Lower leg skin (tissue), 4 donors: ENCODE measurements at places on chromosomes 4 and X. TPM values are rescaled to one million over a fixed set of nuclear protein-coding genes. Genes with fewer than 3 reads are reported as not detected.

IL9R gene
- total RNA-seq: 0.26 TPM

DNA sequence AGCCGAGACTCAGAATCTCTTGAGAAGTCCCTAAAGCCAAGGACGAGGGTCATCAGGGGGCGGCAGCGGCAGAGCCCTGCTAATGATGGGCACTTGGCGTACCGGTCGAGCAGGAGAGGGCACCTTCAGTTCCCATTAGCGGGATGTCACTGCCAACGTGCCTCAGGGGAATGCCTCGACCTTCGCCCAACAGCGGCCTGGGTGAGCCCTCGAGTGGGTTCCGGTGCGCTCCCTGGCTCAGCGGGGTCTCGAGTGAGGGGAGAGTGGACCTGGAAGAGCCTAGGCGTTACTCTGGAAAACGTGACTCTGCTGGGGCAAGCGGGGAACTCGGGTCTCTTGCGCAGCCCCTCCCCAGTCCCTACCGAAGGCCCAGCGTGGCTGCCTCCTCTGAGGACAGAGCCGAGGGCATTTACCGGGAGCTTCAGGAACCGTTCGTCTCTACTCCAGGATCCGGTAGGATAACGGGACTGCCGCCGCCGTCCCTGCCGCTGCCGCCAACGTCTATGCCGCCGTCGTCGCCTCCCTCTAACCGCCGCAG is 36.9 kb downstream of the PGRMC1 start:
- no peak for DNase-seq

DNA sequence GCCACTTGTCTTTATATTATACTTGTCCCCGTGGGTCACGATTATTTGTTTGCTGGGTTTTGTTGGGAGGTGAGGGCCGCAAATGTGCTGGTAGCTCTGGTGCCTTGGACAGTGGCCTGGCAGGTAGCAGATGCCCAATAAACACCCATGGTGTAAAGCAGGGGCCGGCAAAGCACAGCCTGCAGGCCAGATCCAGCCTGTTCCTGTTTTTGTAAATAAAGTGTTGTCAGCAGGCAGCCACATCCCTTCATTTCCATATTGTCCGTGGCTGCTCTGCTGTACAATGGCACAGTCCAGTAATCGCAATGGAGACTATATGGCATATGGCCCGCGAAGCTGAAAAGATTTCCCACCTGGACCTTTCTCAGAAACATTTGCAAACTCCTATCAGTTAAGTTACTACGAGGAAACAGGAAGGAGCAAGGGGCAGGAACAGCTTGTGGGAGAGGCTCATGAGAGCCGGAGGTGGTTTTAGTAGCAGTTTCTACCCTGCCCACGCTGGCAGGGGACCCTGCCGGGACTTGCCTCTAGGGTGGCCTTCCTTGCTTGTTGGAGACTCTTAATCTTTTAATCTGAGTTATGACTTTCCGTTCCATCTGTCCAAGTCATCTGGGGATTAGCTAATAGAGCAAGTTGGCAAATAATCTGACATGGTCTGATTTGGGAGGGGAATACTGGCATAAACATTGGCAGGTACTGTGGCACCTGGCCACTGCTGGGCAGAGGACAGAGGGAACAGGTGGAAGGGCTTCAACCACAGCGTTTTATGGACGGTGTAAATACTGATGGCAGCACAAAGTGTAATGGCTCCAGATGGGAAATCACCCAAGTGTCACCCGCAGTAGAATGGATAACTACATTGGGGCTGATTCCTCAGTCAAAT is 19.6 kb downstream of the CLCN4 start:
- no peak for DNase-seq

MTCP1 gene
- total RNA-seq: 1.4 TPM

- no peak for DNase-seq
Observed at GRCh38 chr4:150827226-150827625, 187.9 kb downstream of the LRBA start.

GRCh38 chr4:85610450-85610849 is 135.5 kb downstream of the ARHGAP24 start:
- no peak for DNase-seq

YY2 gene
- 2.6 TPM for total RNA-seq

DNA sequence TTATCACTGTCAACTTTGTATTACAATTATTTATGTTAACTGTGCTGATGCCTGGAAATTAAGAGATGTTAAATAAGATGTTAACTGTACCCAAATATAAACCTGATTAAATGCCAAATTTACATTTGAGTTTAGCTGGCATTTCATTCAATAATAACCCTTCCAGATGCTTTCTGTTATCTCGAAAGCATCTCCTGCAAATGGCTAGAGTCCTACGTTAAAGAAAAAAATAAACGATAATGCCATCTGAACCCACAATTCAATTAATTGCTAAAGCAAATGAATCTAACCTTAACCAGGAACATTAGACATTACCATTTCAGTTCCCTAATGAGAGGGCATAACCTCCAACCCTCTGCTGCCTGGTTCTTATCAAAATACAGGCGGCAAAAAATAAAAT is 145.0 kb downstream of the ADAMTS3 start:
- DNase-seq: no peak

HELT gene
- 8.7 TPM for total RNA-seq

- no peak for DNase-seq
Observed at GRCh38 chr4:2074588-2074987, 15.5 kb downstream of the NAT8L start.

- no peak for DNase-seq
Observed at GRCh38 chr4:93698686-93699085, 129.9 kb upstream of the ATOH1 start.

DNA sequence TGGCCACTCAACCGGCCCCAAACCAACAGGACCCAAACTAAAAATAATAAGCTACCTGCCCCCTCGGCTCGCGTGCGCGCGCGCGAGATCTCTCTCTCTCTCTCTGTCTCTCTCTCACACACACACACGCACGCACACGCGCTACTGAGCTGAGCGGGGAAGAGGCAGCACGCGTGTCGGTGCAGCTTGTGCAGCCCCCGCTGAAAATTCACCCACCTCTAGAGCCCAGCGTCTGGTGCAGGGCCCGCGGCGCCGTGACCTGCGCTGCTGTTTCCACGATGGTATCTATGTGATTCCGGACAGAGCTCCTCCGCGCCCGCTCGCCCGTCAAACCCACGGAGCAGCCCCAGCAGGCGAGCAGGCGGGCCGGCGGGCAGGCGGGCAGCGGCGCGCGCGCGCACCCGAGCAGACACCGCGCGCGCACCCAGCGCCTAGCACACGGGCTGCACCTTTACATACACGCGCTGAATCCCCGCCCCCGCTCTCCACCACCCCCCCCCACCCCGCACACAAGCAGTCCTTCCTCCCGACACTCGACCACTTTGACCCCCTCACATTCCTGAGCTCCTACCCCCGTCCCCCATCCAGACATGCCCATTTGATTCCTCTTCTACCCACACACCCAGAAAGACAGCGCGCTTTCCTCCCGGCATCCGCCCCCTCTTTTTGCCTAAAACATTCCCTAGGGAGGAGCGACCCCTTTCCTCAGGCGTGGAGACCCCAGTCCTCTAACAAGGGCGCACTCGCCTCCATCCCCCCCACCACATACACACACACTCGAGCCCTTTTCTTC is 1.0 kb downstream of the SLITRK4 start:
- no peak for DNase-seq

DNA sequence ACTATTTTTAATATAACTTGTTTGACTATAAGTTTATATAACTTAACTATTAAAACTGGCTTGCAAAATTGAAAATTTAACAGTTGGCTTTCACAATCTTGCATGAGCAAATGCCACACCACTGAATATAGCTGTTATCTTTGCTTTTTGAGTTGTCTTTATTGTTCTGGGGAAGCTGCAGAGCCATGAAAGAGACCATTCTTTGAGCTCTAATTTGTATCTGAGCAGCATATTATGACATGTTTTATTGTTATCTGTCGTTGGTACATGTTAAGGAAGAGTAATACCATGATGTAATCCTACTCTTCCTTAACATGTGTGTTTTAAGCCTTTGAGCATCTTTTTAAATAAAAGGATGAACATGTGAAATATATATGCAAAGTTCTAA is 97.1 kb upstream of the ANK2 start:
- DNase-seq: no peak

- DNase-seq: no peak
Observed at GRCh38 chr4:4200624-4201023, 26.1 kb downstream of the OTOP1 start.

- DNase-seq: no peak
Observed at GRCh38 chr4:172356016-172356415, 542.8 kb downstream of the GALNTL6 start.

GRCh38 chr4:76232681-76233080 is 18.8 kb upstream of the FAM47E start:
- DNase-seq: no peak

CXCL8 gene
- 1.2 TPM for total RNA-seq

GRCh38 chr4:104457308-104457981 is 37.2 kb downstream of the CXXC4 start:
- no peak for DNase-seq

GRCh38 chr4:156620786-156621185 is 350.8 kb downstream of the PDGFC start:
- no peak for DNase-seq

GRCh38 chr4:94889946-94890345 is 132.2 kb downstream of the BMPR1B start:
- DNase-seq: no peak

GRCh38 chrX:3443184-3443583 is 96.7 kb upstream of the MXRA5 start:
- no peak for DNase-seq

- no peak for DNase-seq
Observed at GRCh38 chr4:55343887-55344286, 2.2 kb upstream of the SRD5A3 start.

- DNase-seq: peak; percentile 88
Observed at GRCh38 chr4:8101213-8102075, 57.2 kb downstream of the ABLIM2 start.

GRCh38 chr4:8176547-8177399 is 18.2 kb upstream of the ABLIM2 start:
- no peak for DNase-seq

DNA sequence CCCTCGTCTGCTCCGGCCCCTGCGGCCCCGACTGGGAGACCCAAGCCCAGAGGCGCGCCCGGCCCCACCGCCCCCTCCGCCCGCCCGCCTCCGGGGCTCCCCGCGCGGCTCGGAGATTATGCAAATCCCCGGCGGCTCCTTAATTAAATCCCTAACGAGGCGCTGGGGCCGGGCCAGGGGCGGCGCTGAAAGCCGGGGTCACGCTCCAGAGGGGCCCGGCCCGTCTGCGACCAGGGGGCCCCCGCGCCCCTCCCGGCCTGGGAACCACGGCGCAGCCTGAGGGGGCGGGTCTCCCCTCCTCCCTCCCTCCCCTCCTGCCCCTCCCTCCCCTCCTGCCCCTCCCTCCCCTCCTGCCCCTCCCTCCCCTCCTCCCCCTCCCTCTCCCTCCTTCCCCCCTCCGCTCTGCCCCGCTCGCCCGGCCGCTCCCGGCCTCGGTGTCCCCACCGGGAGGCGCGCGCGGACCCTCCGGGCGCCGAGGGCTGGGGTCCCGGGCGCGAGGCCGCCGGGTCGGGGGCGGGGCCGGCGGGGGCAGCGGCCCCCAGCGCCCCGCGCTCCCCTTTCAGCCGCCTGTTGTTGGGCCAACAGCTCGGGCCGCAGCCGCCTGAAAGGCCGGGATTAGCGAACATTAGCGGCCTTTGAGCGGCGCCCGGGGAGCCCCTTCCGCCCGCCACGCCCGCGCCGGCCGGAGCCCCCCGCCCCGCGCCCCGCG is 25.9 kb upstream of the FGFR3 start:
- DNase-seq: no peak

SULT1E1 gene
- total RNA-seq: 15.7 TPM

UCP1 gene
- not detected for total RNA-seq

TRIM61 gene
- not detected for total RNA-seq

DNA sequence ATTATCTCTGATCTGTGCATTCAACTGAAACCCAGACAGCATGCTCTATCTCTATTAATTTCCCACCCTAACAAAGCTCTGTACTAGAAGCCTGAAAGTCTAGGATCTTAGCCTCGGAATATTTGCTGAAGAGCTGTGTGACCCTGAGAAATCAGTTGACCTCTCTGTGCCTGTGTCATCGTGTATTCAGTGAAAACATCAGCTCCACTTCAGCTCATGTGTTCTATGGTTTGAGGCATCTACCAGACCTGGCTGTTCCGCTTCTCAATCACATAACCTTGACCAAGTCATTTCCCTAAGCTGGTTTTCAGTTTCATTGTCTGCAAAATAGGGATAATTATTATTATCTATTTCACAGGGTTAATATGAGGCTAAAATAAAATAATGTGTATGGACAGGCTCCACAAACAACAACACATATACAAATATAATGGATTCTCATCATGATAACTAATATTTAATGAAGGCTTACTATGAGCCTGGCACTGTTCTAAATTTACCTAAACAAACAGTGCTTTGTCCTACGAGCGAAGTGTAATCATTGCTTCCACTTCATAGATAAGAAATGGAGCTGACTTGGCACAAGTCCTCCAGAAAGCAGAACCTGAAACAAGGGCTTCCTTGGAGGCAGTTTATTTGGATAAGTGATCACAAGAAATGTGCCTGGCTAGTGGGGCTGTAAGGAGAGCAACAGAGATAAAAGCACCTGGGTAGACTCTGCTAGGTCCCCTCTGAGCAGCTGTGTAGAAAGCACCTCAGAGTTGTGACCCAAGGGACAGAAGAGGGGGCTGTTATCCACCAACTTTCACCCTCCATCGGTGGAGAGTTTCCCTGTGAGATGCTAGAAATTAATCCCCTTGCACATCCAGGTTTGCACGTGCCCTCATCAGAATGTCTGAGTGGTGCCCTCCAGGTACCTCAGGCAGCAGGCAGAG is 356.9 kb downstream of the RAB28 start:
- no peak for DNase-seq
